ENCODE measurements at places on chromosomes 5 and 9.

DNA sequence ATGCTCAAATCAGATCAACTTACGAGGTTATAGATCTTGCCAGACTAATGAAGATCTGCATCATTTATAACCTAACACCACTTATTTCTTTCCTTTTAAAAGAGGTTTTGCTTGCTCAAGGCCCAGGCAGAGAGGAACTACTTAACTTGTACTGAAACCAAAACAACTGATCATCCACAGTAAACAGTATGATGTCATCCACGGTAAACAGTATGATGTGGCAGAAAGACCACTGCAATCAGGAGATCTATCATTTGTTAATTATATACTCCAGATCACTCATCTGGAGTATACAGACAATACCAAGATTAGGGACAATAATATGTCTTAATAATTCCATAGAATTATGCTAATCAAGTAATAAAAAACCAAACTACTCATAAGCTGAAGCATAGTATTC is 116.8 kb downstream of the ADAMTS6 start:
- DNase-seq = no peak

- DNase-seq = no peak
These were observed 4.3 kb downstream of the MCTP1 start for GRCh38 chr5:95280401-95281095.

- DNase-seq = no peak
These were observed 36.4 kb downstream of the PWWP2A start for GRCh38 chr5:160082614-160083500.

DNA sequence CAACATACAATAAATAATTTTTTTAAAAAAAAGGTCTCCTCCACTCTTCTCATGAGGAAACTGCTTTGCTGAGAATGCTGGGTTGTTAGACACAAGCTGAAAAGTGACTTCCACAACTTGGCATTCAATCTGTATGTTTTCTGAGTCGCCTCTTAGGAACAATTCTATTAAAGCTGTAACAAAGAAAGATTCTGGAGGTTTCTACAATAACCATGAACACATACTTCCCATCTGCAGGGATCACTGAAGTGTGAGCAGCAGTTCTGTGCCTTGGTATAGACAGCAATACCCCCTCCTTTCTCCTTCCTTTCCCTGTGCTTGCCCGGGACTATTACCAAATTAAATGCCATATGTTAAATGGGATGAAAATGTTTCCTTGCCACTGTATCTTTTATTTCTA is 1.5 kb downstream of the DIRAS2 start:
- no peak for DNase-seq

GRCh38 chr9:127897193-127897692 is 2.2 kb downstream of the ST6GALNAC6 start:
- no peak for DNase-seq

GRCh38 chr9:15142878-15143534 is 164.0 kb downstream of the TTC39B start:
- peak; percentile 12 for DNase-seq

- no peak for DNase-seq
These were observed 2.9 kb downstream of the HTR1A start for GRCh38 chr5:63959177-63959982.
